ENCODE measurements at places on chromosomes 1 and 21.

DNA sequence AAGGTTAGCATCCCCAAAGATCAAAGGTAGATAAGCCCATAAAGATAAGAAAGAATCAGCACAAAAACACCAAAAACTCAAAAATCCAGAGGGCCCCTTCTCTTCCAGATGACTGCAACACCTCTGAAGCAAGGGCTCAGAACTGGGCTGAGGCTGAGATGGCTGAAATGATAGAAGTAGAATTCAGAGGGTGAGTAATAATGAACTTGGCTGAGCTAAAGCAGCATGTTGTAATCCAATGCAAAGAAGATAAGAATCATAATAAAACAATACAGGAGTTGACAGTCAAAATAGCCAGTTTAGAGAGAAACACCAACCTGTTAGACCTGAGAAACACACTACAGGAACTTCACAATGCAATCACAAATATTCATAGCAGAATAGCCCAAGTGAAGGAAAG lies 406.9 kb upstream of the CXADR start:
- DNase-seq, result no peak

DNA sequence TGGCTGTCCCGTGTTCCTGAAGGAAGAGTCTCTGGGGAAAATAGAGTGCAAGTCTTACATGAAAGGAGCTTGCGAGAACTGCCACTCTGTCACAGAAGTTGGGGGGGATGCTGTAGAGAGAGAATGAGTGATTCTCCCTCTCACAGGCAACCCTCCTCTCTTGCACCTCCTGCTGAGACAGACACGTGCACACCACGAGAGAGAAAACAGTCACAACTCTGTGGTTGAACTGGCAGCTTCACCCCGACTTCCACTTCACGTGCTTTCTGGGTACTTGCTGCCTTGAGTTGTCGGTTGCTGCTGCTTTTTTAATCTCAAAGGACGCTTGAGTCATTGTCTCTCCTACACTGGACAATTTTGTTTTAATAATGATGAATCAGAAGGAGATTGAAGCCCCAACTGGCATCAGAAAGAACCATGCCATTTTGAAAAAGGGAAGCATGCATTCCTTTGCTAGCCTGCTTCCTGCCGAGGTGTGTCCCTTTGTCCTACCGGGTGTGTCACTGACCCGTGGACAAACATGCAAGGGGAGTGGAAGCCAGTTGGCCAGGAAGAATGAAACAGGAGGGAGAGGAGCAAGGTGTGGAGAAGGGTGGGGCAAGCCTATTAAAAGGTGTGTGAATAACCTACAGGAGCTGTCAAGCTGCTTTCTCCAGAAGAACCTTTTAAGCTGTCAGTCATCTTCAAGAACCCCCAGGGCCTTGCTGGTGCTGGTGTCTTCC lies 164.2 kb downstream of the CACNA1E start:
- DNase-seq, result no peak

GRCh38 chr1:156495401-156496140 lies 5.0 kb downstream of the MEF2D start:
- DNase-seq, result no peak

DNA sequence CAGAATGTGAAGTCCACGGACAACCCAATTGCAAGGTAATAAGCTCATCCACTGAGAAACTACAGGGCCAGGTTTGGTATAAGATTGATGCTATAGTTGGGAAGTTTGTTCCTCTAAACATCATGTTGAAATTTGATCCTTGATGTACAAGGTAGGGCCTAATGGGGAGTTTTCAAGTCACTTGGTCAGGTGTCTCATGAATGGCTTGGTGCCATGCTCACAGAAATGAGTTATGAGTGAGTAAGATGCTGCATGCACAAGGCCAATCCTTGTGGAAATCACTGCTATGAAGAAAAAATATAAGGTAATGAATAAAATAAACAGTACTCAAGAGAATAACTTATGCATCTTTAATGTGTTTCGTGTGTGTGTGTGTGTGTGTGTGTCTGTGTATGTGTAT lies 1891.2 kb downstream of the NCAM2 start:
- no peak for DNase-seq

- no peak for DNase-seq
Measured at GRCh38 chr1:53411541-53412152, 47.6 kb upstream of the DMRTB1 start.

DNA sequence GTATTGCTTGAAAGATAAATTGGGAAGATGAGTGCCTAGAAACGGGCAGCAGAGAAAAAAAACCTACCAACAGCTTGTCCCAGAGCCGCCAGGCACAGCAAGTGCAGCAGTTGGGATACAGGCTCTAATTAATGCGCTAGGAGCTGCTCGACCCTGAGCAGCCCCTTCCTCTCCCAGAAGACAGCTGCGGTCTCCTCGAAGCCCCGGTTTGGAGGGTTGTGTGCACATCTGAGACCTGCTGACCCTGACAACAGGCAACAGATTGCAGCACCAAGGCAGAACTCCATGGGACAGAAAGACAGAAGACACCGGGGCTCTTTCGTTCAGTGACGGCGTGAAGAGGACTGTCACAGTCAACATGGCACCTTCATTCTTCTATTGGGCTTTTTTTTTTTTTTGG lies 101.4 kb downstream of the TSEN15 start:
- DNase-seq, result no peak

- no peak for DNase-seq
Measured at GRCh38 chr1:161182214-161182613, 4.9 kb upstream of the B4GALT3 start.

DNA sequence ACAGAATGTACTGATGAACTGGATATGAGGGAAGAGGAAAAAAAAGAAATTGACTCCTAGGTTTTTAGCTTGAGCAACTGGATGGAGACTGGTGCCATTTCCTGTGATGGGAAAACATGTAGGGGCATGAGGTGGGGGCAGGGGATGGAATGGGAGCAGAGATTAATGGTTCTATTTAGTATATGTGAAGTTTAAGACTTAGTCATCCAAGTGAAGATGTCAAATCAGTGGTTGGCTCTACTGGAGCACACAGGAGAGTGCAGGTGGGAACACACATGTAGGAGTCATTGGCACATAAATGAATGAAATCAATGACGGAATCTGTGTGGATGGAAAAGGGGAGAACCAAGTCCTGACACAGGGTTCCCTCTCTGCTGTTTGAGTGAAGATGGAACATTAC lies 224.4 kb upstream of the COA6 start:
- no peak for DNase-seq

DNA sequence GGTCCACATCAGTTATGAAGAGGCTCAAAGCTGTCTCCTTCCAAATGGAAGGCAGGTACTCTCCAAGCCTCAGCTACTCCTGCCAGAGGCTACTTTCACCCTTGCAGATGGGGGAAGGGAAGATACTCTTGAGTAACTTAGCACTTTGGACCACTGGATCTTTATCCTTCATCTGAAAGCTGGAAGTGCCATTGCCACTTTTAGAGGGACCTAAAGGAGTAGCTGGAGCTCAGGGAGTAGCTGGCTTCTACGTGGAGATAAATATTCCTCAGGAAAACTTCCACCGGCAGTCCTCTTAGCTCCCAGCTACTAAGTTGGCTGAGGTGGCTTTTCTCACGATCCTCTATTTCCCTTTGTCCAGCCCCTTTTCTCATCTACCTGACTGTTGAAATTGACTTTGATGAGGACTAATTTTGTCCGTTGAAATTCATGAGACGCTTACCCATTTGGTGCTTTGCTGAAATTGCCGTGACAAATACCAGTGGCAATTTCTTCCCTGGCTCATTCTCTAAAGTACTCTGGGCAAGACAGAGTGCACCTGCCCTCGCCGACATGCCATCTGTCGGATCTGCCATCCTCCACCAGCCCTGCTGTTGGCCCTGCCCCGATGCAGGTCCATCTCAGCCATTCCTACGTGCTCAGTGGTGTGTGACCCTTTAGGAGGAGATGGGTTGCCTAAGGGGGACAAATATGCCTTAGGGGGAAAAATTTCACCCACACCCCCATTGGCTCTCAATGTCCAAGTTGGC lies 13.6 kb downstream of the IGSF21 start:
- DNase-seq, result no peak

DNA sequence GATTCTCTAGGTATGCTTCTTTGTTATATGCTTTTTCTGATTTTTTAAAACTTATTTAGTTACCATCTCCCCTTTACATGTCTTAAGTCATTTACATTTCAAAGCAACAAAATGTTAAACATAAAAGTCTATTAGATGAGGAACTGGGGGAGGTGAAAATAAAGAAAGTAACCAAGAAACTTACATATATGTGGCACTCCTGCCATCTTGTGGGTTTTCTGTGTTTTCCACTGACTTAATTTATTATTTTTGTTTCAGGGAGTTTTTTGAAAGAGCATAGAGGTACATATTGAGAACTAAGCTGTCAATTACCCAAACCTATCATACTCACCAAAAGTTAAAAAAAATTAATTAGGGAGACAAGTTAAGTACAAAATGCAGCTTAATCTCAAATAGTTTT lies 1531.1 kb downstream of the MRPL39 start:
- no peak for DNase-seq

GRCh38 chr1:29953961-29954360 lies 717.6 kb downstream of the PTPRU start:
- DNase-seq, result no peak

DNA sequence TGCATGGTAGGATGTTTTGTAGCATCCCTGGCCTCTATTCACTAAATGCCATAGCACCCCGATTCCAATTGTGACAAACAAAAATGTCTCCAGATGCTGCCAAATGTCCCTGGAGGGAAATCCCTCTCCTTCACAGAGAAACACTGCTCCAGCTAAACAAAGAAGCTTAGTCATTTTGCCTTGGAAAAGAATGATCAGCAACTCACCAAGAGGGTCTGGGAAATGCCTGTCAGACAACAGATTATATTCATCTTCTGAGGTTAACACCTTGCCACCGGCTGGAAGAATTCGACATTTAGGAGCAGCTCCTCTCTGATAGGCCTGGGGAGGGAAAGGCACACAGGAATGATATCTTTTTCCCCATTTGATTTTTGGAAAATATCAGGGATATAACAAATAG lies 84.4 kb downstream of the NIBAN1 start:
- DNase-seq, result no peak

GRCh38 chr1:81020506-81020905 lies 780.2 kb upstream of the ADGRL2 start:
- DNase-seq, result no peak

GRCh38 chr1:233613252-233614172 lies at the start of gene KCNK1:
KCNK1 (plus strand) TSS chr1:233614106; CDS start chr1:233614172, 66 bp downstream.
- no peak for DNase-seq

DNA sequence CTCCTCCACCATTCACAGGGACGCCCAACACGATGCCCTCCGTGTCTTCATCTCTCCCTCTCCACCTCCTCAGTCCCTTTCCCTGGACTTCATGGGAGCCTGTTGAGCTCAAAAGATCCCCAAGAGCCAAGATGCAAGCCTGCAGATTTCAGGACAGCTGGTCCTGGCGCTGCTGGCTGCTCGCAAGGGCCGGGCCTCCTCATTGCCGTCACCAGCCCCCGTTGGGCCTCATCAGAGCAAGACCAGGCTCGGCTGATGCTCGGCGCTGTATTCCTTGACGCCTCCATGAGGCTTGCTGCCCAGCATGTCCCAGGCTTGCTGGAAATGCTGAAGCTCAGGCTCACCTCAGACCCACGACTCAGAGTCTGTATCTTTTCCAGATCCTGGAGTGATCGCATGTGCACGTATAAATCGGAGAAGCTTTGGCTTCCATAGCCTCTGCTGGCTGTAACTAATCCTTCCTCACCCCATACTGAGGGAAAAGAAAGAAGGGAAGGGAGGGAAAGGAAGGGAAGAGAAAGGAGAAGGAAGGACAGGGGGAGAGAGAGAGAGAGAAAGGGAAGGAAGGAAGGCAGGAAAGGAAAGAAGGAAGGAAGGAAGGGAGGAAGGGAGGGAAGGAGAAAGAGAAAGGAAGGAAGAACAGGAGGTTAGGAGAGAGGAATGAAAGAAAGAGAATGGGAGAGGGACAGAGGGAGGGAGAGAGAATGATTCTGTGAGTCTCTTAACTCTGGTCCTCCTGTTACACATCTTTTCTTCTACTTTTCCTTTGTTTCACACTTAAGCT lies 94.6 kb downstream of the KCNJ15 start:
- no peak for DNase-seq

DNA sequence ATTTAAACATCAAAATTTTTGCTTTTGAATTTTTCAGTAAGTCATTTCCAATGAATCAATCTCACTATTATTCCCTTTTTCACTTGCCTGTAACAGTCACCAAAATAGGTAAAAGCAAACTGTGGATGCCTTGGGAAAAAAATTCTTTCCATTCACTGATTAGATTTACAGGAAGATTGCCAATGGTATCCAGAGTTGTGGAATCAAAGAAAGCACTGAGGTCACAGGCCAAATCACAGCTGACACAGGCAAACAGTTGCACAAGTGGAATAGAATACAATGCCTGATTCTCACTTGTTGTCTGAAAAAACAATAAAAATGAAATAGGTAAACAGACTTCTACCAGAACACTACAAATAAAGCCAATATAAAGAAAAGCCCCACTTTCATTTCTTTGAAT lies 48.4 kb downstream of the LTN1 start:
- no peak for DNase-seq

DNA sequence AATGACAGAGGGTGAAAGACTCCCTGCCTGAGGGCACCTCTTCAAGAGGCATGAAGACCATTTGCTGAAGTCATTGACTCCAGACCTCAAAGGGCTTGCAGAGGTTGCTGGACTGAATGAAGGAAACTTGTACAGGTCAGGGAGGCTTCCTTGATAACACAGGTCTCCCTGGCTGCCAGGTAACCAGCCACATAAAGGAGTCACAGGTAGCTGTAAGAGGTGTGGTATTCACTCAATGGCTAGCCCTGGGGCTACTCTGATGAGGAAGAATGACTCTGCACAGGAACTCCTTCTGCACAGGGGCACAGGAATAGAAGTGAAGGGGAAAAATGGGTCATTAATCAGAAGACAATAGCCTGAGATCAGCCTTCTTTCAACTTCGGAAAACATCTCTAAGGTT lies 187.5 kb downstream of the LMX1A start:
- DNase-seq, result no peak

DNA sequence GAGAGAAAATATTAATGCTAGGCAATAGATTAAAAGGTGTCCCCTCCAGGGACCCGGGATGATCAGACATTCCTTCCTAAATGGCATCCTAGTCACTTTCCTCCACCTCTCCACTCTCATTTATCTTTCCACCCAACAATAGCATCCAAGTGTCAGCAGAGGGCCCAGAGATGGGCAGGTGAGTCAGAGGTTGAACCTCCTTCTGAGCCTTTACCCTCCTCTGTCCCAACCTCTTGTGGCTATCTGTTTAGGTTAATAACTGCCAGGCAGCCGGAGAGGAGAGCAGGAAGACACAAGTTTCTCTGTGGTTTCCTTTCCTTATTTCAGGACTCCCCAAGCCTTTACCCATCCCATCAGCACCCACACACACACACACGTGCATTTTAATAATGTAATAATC lies 4.1 kb downstream of the GJA5 start:
- no peak for DNase-seq
